ENCODE measurements at places on chromosomes 4 and X. TPM values are rescaled to one million over a fixed set of nuclear protein-coding genes. Genes with fewer than 3 reads are reported as not detected.

The CLDN22 gene
- not detected for total RNA-seq

The REELD1 gene
- total RNA-seq: 0.29 TPM

The PAGE2 gene
- not detected for total RNA-seq

The FTSJ1 gene
- total RNA-seq: 40.4 TPM

The CSAG2 gene
- total RNA-seq: not detected

The SPATA18 gene
- total RNA-seq: 7.2 TPM

The CT83 gene
- total RNA-seq: not detected

The MCTS1 gene
- 35.0 TPM for total RNA-seq

The NAT8L gene
- 67.3 TPM for total RNA-seq

GRCh38 chr4:169251291-169252235 lies 19.2 kb downstream of the SH3RF1 start:
- no peak for DNase-seq

DNA sequence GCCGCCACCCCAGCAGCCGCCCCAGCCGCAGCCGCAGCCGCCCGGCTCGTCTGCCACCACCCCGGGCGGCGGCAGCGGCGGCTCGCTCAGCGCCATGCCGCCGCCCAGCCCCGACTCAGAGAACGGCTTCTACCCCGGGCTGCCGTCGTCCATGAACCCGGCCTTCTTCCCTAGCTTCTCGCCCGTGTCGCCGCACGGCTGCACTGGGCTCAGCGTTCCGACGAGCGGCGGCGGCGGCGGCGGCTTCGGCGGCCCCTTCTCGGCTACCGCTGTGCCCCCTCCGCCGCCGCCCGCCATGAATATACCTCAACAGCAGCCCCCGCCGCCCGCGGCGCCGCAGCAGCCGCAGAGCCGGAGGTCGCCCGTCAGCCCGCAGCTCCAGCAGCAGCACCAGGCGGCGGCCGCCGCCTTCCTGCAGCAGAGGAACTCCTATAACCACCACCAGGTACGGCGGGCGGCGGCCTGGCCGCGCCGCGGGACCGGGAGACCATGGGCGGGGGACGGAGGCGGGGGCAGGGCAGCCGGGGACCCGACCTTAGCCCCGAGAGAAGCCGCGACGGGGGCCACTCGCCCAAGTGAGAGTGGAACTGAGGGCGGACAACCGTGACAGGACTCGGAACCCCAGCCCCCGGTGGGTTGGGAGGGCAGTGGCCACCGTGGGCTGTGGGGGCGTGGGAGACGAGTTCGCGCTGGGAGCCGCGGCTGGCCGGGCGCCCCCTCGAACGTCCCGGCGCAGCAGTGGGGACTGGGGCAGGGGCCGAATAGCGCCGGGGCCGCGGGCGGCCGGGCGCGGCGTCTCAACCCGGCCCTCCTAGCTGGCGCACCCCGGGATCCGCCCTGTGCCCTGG lies 1.8 kb downstream of the CPEB2 start:
- peak; percentile 90 for DNase-seq

- no peak for DNase-seq
These were observed 227.1 kb upstream of the JADE1 start for GRCh38 chr4:128582427-128582870.

GRCh38 chr4:77721073-77721472 lies 98.1 kb downstream of the CNOT6L start:
- no peak for DNase-seq

GRCh38 chrX:110569506-110569905 lies 210.9 kb downstream of the RTL9 start:
- no peak for DNase-seq

GRCh38 chr4:172546782-172547181 lies 621.8 kb upstream of the GALNT7 start:
- DNase-seq: no peak

DNA sequence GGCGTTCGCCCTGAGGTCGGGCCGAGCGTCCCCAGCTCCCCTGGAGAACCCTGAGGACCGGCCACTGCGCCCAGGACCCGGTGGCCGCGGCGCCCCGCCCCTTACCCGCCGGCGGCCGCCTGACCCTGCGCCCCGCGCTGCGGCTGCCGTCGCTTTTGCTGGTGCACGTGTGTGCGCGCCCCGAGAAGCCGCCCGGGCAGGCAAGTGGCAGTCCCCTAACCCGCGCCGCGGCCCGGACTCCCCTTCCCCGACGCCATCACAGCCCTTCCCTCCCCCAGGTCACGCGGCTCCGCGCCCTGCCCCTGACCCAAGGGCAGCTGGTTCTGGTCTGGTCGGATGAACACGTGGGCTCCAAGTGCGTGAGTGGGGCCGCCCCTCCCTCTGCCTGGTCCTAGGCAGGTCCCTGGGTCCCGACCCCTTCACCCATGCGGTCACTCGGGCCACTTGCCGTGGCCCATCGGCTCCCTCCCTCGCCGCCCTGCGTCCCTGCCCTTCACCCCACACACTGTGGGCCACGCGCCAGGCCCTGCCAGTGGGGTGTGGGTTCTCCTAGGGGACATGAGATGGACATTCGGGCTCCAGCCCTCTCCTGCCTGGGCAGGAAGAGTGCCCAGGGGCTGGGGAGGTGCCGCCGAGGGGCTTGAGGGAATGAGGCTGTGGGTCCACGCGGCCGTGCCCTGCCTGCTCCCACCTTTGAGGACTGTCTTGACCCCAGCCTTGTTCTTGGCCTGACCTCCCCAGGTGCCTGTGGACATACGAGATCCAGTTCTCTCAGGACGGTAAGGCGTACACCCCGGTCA lies 8.0 kb upstream of the FGFRL1 start:
- no peak for DNase-seq

All from mesenteric fat pad (tissue), 1 donor.